Fibroblast of skin of scalp (primary cell): ENCODE measurements at places on chromosomes 12 and 14.

DNA sequence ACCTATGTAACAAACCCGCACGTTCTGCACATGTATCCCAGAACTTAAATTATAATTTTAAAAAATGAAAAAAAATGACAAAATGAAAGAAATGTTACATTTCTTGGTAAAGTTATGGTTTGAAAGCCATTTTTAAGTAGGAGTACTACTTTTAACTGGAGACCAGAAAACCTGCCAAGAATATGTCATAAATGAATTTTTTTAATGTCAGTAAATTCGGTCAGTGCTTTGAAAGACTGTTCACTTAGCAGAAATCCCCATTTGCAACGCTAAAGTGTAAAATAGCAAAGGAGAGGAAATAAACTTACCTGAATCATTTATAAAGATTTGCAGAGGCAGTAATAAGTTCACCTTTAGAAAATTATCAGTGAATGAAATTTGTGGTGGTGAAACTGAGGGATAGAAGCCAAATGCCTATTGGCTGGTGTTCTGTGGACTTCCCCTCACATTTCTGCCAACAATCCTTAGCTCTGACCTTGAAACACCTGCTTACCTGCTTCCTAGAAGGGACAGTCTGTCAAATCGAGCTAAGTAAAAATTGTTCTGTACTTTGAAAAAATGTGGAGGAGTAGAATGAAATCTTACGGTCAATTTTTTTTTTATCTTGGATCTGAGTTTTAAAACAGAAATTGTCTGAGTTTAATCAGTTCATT, 714.2 kb downstream of the SLC6A15 start:
- no peak for DNase-seq

- no peak for DNase-seq
These were observed 340.2 kb downstream of the SEC23A start for GRCh38 chr14:38762845-38763244.

DNA sequence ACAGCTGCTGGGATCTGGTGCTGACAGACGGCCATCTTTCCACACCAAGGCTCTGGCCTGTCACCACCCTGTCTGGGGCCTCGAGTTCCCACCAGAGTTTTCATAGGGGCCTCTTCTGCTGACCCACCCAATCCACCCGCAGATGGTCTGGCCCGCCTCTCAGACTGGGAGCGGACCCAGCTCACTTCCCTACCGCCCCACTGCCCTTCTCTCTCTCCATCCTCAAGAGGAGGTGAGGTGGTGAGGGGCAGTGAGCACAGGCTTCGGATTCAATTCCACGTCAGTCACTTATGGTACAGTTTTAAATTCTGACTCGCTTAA, 12.3 kb upstream of the RPS6KL1 start:
- DNase-seq, result no peak

- no peak for DNase-seq
These were observed 536 bp upstream of the DAAM1 start for GRCh38 chr14:59187802-59188460.

- DNase-seq, result no peak
These were observed 6.6 kb downstream of the PLEKHG6 start for GRCh38 chr12:6316921-6317692.

GRCh38 chr12:131921866-131922769, 7.0 kb upstream of the PUS1 start:
- no peak for DNase-seq

DNA sequence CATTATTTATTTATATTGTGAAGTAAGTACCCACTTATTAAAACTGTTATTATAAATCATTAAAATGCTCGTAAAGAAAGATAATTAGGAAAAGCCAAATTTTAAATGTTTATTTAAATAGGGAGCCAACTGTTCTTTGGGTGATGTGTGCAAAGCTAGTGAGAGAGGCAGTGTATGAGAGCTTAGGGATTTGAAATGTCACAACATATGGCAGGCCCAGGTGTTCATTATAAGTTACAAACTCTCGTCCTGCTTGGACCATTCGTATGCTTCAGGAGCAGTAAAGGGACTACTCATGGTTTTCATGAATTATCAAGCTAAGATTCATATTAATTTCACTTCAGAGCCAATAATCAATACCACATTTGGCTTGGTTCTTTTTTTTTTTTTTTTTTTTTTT, 154.5 kb downstream of the TGFB3 start:
- no peak for DNase-seq

DNA sequence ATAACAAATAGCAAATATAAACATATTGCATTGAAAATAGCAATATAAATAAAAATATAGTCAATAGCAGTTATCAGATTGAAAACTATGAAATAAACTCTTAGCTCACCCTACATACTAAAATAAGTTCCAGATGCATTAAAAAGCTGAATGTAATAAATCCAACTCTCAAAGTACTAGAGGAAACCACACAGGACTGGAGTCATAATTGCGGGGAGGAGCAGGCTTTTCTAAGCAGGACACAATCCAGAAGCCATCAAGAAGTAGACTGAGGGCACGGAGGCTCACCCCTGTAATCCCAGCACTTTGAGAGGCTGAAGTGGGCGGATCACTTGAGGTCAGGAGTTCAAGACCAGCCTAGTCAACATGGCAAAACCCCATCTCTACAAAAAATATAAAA, 22.2 kb downstream of the GSC start:
- no peak for DNase-seq

DNA sequence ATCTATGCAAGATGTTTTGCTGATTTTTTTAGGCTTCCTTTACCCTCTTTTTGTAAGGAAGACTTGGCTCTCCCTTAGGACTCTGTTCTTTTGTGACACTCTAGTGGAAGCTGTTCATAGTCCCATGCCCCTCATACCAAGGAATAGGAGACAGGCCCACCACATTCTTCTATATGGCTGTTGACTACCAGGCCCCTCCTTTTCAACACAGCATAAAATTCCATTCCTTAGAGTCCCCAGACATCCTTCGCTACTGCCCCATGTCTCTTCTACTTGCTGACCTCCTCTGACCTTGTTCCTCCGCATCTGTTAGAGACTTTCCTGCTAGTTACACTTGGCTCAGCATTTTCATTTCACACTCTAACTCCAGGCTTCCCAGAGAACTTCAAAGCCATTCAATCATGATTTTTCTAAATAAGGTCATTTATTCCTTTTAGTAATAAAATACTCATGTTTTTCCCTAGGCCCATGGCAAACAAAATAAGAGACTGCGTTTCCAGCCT, 9.7 kb downstream of the PIK3C2G start:
- peak; percentile 9 for DNase-seq
